ENCODE measurements at places on chromosomes 3 and 15. TPM values are rescaled to one million over a fixed set of nuclear protein-coding genes. Genes with fewer than 3 reads are reported as not detected.

GRCh38 chr3:105938806-105939205 is 70.0 kb upstream of the CBLB start:
- no peak for DNase-seq

- DNase-seq, result peak; percentile 49
These were observed 25.5 kb downstream of the ASB7 start for GRCh38 chr15:100627789-100628395.

GRCh38 chr3:134956844-134957243 is 161.8 kb downstream of the EPHB1 start:
- DNase-seq, result no peak

- DNase-seq, result no peak
These were observed 17.6 kb downstream of the GALK2 start for GRCh38 chr15:49187549-49188245.

DNA sequence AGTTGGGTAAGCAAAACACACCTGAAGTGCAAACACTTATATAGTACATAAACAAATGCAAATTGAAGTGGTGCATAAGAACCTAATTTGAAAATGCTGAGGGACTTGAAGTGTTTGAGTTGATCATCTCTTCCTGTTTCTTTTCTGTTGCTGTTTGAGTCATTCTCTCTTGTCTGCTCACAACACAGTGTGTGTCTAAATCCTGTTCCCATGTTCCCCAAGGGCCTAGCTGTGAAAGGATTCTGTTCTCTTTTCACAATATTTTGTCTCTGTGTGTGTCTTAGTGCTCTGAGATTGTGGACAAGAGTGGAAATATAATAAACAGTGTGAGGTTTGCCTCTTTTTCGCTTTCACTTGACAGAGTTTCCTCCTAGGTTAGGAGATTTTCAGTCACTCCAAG is 6.1 kb downstream of the CD96 start:
- no peak for DNase-seq

- DNase-seq, result no peak
These were observed 469.6 kb downstream of the MAGI1 start for GRCh38 chr3:65569129-65569528.

GRCh38 chr15:71224024-71224423 is 108.8 kb downstream of the THSD4 start:
- no peak for DNase-seq

DNA sequence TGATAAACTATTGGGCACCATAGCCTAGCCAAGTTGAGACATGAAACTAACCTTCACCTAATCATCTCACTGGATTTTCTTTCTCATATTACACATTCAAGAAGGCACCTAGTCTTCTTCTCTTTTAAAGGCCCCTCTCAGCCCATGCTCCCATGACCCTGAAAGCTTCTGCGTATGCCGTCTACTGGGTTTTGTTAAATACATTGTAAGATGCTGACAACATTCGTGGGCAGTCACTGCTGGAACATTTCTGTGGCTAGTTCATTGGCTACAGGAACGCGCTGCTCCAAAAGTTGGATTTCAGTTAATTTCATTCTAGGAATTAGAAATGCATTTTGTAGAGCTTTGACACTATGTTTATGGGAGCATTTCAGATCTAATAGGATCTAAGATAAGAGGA is 52.3 kb upstream of the CHD2 start:
- no peak for DNase-seq

GRCh38 chr3:52649461-52650210 is 36.1 kb downstream of the PBRM1 start:
- no peak for DNase-seq

CCR1 gene
- not detected for total RNA-seq

GOLGA8T gene
- not detected for total RNA-seq

TIMP4 gene
- total RNA-seq, result not detected

Data from SJCRH30 (cell line).